T follicular helper cell (primary cell): ENCODE measurements at places on chromosomes 1 and 21.

DNA sequence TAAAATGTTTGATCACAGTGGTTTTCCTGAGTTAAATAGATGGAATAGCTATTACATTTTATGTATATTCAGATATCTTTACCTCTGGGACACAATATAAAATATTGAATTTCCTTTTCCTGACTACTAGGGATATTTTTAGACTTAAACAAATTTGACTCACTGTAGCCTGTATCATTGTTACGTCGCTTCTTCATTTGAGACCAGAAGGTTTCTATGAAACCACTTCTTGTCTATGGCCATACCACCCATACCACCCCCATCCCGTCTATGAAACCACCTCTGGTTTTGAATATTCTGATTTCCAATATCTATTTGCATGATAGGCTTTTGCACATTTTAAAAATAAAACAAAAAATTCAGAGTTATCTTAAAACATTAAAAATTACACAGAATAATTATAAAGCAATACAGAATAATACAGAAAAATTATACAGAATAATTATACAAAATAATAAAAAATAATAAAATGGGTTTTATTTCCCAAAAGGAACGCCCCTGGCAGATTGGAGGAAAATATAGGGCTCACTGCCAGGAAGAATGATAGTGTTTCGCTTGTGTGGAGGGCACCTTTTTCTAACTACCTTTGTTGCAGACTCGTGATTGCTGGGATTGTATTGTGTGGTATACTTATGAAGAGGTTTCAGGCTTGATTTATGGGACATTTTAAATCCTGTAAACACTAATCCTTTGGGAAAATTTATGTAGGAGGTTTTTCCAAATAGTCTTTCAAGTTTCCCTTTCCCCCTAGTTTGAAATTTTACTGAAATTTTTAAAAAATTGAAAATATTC lies 4.7 kb downstream of the SPEN start:
- no peak for DNase-seq

- DNase-seq, result no peak
Observed at GRCh38 chr21:41931041-41931451, 22.8 kb downstream of the C2CD2 start.

DNA sequence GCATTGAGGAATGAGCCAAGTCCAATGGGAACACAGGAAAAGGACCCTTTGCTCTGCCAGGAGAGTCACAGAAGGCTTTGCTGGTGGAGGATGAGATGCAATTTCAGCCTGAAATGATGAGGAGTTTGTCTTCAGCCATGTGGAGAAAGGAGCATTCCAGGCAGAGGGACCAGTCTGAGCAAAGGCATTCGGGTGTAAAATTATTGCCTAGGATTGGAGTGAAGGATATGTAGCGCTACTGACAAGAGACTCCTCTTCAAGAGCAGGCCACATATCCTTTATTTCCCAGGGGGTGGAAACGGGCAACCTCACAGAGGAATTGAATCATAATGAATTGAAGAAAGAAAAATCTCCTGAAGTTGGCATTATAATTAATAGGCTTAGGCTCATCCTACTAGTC lies 1.1 kb upstream of the CSF1 start:
- DNase-seq, result no peak

- DNase-seq, result no peak
Observed at GRCh38 chr1:221435504-221435904, 306.4 kb downstream of the DUSP10 start.

GRCh38 chr1:10149231-10149630 lies 61.1 kb upstream of the KIF1B start:
- DNase-seq, result no peak

DNA sequence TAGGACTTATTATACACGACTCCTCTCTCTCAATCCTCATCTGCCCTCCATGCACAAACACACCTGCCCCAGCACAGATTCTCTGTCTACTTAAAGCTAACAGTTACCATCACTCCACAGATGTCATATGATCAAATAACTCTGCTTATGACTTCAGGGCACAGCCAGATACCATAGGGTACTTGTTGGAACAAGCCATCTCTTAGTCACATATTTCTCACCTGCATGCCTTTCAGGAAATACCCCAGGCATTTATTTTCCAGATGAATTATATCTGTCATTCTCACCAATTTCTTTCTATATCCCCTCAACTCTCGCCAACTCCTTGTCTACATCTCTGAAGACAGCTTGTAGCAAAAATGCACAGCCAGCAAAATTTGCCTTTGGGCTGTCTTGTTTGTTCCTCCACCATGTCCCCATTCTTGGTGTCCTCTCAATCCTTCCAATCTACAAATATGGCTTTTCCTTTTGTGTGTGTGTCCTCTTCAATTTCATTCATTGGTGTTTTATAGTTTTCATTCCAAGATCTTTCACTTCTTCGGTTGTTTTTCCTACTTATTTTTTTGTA lies 353.9 kb upstream of the CAMK1G start:
- no peak for DNase-seq

GRCh38 chr1:8863794-8864233 lies 14.7 kb downstream of the ENO1 start:
- DNase-seq, result no peak

GRCh38 chr1:81731989-81732388 lies 68.7 kb upstream of the ADGRL2 start:
- no peak for DNase-seq

GRCh38 chr1:31959521-31960340 lies 21.6 kb upstream of the PTP4A2 start:
- no peak for DNase-seq

- no peak for DNase-seq
Observed at GRCh38 chr1:212396638-212397037, 18.0 kb downstream of the PACC1 start.
